ENCODE measurements at places on chromosomes 2 and 18.

DNA sequence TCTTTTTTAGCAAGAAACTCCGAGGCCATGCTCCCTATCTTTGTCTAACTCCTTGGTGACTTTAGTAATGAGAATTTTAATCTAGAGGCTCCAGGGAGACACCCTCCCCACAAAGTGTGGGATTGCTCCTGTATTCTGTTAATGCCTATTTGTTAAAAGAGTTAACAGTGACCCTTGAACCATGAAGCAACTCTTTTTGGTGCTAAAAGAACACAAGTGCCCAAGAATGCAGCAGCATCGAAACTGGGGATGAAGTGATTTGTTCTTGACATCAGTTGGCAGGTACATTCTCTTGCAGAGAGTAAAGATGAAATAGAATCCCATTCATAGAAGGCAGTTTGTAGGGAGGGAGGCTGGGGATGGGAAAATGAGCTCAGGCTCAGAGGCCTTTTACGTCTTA, 50.0 kb downstream of the FMNL2 start:
- DNase-seq = no peak

DNA sequence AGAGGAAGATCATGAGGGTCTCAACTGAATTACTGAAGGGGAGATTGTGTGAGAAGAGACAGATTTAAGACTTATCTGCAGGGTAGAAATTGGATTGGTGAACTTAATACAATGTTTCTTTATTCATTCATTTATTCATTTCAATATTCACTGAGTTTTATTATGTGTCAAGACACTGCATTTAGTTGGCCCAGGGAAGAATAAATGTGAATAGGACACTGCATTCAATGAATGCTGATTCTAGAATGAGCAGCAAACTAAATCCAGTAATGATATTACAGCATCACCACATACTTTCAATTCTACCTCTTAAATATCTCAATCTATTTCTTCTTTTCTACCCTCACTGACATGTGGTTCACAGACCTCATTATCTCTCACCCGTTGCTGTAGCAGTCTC, 149.0 kb upstream of the TACR1 start:
- no peak for DNase-seq

DNA sequence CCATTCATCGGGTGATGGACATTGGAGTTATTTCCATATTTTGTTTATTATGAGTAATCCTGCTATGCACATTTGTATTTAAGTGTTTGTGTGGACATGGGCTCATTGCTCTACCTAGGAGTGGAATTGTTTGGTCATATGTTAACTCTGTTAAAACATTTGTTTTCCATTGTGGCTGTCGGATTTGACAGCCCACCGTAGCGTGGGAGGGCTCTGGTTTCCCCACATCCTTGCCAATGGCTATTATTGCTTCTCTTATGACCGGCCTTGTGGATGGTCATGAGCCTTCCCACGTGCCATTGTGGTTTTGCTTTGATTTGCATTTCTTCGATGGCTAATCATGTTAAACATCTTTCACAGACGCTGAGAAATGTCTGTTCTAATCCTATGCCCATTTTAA, 92.0 kb downstream of the ZNF236 start:
- DNase-seq = no peak

- no peak for DNase-seq
Measured at GRCh38 chr2:178747767-178748166, 59.5 kb downstream of the TTN start.

GRCh38 chr2:111954602-111955332, 56.4 kb downstream of the MERTK start:
- no peak for DNase-seq

GRCh38 chr2:161681046-161681445, 56.8 kb downstream of the SLC4A10 start:
- no peak for DNase-seq

DNA sequence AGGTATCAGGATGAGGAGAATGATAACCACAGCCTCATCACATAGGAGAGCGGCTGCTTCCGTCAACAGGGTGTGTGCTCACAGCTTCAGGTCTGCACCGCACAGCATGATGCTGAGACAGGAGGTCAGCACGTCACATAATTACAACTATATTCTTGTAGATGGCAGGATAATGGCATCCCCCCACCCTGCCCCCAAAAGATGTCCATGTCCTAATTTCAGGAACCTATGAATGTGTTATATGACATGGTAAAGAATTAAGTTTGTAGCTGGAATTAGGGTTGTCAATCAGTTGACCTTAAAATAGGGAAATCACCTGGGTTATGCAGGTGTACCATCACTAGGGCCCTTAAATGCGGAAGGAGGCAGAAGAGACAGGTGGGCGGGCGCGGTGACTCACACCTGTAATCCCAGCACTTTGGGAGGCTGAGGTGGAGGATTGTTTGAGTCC, 73.9 kb downstream of the ARL4C start:
- DNase-seq = no peak

DNA sequence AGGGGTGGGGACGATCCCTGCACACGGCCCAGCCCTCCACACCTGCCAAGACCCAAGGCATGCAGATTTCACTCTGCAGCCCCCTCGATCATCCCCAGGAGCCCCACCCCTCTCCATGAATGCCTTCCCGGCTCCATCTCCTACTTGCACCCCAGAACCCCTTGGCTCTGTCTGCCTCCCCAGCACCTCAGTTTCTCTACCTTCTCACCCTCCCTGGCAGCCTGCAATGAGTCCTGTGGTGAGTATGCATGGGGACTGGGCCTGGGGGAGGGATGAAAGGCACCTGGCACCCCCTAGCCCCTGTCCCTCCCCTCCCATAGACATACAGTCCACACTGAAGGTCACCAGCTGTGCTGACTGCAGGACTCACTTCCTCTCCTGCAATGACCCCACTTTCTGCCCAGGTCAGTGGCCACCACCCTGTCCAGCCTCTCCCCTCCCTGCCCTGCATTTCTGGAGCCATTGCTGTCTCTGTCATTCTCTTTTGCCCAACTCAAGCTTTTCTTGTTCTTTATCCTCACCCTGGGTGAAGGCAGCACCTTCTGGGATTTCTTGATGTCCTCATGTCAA, 1.0 kb downstream of the TEX51 start:
- peak; percentile 58 for DNase-seq

DNA sequence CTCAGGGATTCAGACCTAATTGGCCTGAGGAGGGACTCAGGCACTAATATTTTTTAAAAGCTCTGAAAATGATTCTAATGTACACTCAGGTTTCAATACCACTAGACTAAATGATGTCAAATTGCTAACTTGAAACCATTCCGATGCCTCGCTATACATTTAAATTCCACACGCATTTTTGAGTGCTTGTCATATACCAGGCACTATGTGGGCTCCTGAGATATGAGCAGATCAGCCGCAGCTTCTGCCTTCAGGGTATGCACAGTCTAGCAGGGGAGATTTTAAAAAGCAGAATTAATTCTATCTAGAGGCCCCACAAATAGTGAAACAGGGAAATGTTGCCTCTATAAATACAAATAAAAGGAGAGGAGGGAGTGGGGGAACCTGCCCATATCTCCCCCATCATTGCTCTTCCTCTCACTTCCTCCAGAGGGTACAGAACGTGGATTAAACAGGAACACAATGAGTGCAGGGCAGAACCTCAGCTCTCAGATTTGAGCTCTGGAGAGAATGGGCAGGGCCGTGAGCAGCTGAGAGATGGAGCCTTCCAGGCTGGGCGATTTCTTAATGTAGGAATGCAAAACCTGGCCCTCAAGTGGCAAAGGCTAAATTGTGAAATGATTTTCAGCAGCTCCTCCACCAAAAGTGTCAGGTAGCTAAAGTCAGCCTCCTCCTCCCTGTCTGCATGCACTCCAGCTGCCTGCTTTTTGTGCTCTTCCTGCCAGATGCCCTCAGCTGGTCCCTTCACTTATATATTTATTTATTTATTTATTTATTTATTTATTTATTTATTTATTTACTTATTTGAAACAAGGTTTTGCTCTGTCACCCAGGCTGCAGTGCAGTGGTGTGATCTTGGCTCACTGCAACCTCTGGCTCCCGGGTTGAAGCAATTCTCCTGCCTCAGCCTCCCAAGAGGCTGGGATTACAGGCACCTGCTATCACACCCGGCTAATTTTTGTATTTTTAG, 24.6 kb upstream of the LBH start:
- DNase-seq = no peak

- DNase-seq = no peak
Measured at GRCh38 chr2:190662754-190663153, 13.9 kb downstream of the NAB1 start.

GRCh38 chr18:64982414-64983055, 768.3 kb upstream of the CDH7 start:
- DNase-seq = no peak

- DNase-seq = no peak
Measured at GRCh38 chr2:241091734-241092445, 10.2 kb downstream of the MTERF4 start.

Measured in left forelimb (tissue), 1 donor.